Stimulated activated CD4-positive, alpha-beta T cell treated with anti-CD3 and anti-CD28 coated beads, Interleukin-15, amount 100 ng/mL, for 1 hour (primary cell): ENCODE measurements at places on chromosomes 4 and X.

- no peak for DNase-seq
Measured at GRCh38 chrX:26822448-26822847, 606.5 kb downstream of the MAGEB5 start.

DNA sequence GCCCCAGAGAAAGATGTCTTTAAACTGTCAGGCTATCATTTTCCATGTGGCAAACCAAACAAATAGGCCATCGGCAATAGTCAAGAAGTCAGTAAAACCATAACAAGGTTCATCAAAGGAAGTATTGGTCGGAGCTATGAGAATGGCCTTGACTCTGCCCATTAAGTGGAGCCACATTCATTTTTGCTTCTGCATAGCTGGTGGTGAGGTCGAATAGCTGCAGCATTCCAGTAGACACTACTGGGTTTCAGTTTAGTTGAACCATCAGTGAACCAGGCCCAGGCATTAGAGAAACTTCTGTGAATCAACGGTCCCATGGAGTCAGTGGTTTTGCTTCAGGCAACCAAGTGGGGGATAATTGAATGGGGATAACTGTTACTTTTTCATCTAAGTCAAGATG is 92.0 kb upstream of the MED14 start:
- no peak for DNase-seq

GRCh38 chr4:53854991-53855568 is 209.3 kb downstream of the CHIC2 start:
- no peak for DNase-seq

DNA sequence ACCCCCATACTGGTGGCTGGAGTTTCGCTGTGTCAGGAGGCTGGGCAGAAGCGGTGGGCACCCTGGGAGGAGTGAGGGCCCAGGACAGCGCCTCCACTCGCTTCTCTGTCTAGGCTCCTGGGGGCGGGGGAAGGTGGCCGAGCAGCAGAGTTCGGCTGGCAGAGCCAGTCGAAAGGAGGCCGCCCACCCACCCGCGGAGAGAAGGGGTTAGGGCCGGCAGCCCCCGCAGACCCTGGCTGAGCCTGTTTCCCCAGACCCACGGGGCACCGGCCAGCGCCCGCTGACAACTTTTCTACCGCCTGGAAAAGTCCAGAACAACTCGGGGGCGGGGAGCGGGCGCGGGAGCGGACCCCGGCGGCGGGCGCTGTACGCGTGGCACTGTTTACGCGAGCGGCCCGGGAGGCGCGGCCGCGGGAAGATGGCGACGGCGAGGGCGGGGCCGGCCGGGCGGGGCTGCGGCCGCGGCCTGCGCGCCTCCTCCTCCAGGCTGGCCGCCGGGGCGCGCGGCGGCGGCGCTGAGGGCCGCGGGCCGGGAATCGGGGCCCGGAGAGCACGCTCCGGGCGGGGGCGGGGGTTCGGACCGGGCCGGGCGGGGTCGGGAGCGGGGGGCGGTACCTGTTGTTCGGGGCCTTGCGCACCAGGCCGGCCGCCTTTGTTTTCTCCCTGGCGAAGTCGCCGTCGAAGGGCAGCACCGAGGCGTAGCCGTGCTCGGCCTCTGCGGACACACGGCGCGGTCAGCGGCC is 628 bp downstream of the MXD4 start:
- peak; percentile 42 for DNase-seq

DNA sequence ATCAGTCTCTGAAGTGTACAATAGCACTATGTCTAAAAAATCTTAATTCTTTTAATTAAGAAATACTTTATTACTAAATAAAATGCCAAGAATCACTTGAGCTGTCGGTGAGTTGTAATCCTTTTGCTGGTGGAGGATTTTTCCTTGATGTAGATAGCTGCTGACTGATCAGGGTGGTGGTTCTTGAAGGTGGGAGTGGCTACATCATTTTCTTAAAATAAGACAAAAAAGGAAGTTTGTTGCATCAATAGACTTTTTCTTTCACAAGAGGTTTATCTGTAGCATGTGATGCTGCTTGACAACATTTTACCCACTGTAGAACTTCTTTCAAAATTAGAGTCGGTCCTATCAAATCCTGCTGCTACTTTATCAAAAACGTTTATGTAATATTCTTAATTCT is 68.8 kb upstream of the ZC4H2 start:
- no peak for DNase-seq

- DNase-seq, result no peak
Measured at GRCh38 chr4:120918788-120919187, 3.7 kb downstream of the PRDM5 start.

GRCh38 chrX:141133272-141133671 is 43.7 kb downstream of the LDOC1 start:
- DNase-seq, result no peak

- no peak for DNase-seq
Measured at GRCh38 chr4:20176881-20177280, 74.8 kb upstream of the SLIT2 start.

- DNase-seq, result no peak
Measured at GRCh38 chrX:10549280-10549679, 71.1 kb downstream of the MID1 start.

GRCh38 chr4:169567916-169568315 is 44.5 kb downstream of the NEK1 start:
- no peak for DNase-seq

GRCh38 chrX:67563469-67564448 is 19.9 kb downstream of the AR start:
- DNase-seq, result no peak

- DNase-seq, result no peak
Measured at GRCh38 chrX:31420711-31421151, 348.9 kb upstream of the FTHL17 start.

DNA sequence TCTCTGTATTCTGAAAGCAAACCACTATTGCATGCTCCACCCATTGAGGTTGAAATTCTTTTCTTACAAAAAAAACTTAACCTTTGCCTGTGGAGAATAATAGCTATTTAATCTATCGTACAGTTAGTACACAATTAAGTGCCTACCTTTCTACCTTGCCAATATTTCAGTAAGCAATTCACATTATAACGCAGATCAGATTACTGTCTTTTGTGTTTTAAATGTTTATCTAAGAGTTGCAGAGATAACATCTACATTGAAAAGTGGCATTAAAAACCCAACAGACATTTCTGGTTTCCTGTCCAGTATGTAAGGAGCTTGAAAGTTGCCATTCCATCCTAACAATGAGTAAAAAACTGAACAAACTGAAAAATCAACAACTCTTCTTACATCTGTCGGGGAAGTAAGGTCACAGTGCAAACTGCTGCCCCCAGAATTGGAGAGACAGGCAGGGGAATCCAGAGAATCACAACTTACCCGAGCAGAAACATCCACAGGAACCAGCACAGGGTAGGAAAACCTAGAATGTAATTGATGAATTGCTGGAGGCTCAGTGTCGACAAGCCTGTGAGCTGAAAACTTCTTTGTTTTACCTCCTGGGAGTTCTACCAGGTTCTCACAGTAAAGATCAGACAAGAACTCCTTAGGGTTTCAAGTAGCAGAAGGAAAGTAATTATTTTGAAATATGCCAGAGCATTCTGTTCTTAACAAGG is 27.3 kb upstream of the ACSL4 start:
- DNase-seq, result no peak

- no peak for DNase-seq
Measured at GRCh38 chr4:90118527-90119195, 8.5 kb upstream of the CCSER1 start.

DNA sequence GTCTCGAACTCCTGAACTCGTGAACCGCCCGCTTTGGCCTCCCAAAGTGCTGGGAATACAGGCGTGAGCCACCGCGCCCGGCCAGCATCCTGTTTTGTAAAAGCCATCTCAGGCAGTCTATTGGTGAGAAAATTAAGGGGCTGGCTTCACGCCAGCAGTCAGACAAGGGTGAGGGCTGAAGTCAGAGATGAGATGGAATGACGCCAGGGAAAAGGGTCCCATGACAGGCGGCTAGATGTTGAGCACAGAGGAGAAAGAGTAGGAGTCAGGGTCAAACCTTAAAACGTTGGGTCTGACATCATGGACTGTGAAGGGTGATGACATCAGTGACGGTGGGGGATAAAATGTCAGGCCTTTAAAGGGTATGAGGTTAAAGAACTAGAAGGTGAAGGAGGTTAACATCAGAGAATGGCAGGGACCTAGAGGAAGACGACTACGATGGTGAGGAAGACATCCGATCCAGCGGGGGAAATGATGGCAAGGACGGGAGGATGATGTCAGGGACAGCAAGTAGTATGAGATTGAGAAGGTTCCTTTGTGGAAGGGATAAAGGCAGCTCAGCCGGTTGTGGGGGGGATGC is 504 bp upstream of the RBM3 start:
- no peak for DNase-seq

- DNase-seq, result no peak
Measured at GRCh38 chr4:94348666-94349065, 6.0 kb upstream of the HPGDS start.

GRCh38 chrX:57445076-57445475 is 146.7 kb upstream of the ZXDB start:
- no peak for DNase-seq

GRCh38 chr4:128725405-128726055 is 84.0 kb upstream of the JADE1 start:
- DNase-seq, result no peak

DNA sequence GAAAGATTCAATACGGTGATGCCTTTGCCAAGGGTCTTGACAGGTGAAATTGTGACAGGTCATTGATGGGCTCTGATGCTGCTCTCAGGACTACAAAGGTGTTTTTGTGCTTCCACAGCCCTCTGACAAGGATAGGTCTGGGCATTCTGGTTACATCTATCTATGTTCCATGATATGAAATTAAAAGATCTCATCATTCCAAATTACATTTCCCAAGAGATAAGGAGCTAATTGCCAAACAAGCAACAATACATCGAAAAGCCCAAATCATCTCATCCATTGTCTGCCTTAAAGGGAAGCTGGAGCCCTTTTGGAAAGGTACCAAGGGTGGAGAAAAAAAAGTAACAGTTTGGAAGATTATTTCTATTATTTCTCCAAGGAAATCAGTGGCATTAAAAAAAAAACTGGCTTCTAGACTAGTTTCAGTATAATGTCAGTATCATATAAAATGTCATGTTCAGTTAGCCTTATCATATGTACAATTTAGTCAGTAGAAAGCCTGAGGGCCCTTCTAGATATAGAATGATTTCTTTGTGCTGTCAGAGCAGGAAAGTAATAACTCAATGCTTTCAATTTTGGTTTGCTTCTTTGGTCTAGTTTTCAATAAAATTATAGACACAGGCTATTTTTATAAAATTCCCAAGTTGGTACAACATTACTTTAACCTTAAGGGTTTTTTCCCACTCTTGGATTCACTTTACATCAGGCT is 224.5 kb upstream of the GPRIN3 start:
- no peak for DNase-seq

- DNase-seq, result no peak
Measured at GRCh38 chrX:34586936-34587335, 70.1 kb downstream of the TMEM47 start.
